ENCODE measurements at places on chromosomes 5 and 9.

DNA sequence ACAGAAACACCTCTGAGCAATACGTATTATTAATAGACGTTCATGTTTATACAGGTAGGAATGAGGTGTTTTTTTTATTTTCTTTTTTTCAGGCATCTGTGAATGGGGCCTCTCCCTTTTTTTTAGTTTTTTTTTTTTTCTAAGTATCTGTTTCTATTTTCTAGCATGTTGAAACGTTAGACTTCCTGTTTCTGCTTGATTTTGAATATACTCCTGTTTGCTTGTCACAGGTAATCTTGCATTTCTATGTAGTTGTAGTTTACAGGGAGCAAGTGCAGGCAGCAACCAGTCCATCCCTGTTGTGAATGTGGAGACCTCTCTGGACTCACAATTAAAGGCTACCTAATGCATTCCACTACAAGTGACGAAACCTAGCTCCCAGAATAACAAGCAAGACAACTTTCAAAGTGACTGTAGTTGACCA, 22.8 kb upstream of the TNFAIP8 start:
- no peak for DNase-seq

- DNase-seq, result no peak
Measured at GRCh38 chr9:37311938-37312708, 110.4 kb upstream of the GRHPR start.

GRCh38 chr5:32565145-32565544, 20.2 kb upstream of the SUB1 start:
- DNase-seq, result no peak

GRCh38 chr5:33929925-33930690, 6.1 kb upstream of the RXFP3 start:
- DNase-seq, result no peak

DNA sequence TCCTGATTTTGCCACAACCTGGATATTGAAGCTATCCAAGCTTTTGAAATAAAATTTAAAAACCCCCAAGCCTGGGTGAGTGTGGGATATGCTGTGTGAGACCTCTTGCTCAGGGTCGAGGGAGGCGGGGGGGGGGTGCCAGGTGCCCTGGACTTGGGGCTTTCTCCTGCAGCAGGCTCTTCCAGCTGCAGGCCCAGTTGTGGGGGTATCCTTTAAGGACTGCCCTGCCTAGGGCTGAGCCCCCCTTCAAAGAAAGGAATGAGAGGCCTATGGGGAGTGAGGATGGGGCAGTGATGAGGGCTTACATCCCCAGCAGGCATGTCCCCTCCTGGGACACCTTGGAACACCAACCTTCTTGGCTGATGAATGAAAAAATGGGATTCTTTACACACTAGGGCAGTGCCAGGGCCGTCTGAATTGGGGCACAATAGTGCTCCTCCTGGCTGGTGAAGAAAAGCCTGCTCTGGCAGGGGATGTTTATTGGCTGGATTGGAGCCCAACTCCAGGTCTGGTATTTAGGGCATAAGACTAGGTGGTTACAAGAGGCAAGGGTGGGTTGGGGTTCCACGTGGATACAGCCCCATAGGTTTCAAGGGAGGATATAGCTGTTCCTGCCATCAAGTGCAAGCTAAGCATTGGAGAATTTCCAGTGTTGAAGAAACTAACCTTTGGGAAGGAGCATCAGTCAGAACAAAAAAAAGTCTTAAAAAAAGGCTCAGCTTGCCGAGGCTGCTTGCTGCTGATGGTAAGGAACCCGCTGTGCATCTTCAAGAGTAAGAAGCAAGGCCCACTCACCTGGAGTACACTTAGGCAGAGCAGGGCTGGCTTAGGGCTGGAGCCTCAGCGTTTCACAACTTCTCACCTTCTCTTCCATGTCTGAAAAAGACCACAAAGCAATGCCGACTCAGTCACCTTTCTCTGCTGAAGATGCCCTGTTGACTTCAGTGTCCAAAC, 7.0 kb downstream of the HNRNPAB start:
- no peak for DNase-seq

DNA sequence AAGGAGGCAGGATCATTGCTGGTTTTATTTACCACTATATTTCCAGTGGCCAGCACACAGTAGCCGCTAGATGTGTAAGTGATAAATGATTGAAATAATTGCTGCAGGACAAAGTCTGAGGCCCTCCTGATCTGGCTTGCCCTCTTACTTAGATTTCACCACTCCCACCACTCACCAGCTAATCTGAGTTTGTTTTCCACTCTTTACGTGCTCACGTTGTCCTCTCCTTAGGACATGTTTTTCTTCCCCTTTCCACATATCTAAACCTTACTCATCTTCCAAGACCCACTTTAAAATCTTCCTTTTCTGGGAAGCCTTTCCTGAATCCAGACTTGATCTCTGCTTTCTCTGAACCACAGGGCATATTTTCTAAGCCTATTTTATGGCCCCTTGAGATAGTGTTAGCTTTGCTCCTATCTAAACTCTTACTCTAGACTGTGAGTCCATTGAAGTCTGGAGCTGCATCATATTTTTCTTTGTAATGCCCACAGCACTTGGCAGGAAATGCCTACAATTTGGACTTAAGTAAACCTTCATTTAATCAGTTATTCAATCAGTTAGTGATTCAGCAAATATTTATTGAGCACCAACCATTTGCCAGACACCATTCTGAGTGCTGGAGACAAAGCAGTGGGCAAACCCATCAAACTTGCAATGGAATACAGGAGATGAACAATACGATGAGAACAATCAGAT, 2.4 kb downstream of the TLR4 start:
- no peak for DNase-seq

- peak; percentile 90 for DNase-seq
Measured at GRCh38 chr9:129863059-129863690, 27.9 kb downstream of the USP20 start.

DNA sequence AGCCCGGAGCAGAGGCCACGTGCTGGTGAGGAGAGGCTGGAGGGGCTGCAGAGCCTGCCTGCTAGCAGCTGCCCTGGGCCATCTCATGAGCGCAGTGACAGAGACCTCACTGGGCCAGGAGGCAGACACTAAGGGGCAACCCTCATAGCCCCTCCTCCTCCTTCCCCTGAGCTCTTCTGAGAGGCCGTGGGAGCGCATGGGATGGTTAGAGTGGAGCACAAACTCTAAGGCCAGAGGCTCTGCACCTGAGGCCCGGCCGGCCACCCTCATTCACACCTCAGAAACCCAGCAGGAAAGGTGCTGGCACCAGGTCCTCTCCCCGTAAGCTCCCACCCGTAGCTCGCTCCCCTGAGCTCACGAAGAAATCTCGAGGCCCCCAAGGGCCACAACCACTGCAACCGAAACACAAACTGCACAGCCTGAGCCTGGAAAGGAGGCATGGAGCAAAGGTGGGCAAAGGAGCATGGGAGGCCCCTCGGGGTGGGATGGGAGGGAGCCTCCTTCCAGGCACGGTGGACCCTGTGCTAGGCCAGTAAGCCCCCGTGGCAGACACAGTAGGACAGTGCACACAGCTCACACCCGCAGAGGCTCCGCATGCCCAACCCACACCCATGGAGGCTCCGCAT, 17.7 kb downstream of the CAMSAP1 start:
- DNase-seq, result no peak

GRCh38 chr5:52497133-52497693, 290.5 kb upstream of the ITGA1 start:
- DNase-seq, result no peak

- no peak for DNase-seq
Measured at GRCh38 chr5:125408448-125409233, 662.2 kb upstream of the ZNF608 start.

DNA sequence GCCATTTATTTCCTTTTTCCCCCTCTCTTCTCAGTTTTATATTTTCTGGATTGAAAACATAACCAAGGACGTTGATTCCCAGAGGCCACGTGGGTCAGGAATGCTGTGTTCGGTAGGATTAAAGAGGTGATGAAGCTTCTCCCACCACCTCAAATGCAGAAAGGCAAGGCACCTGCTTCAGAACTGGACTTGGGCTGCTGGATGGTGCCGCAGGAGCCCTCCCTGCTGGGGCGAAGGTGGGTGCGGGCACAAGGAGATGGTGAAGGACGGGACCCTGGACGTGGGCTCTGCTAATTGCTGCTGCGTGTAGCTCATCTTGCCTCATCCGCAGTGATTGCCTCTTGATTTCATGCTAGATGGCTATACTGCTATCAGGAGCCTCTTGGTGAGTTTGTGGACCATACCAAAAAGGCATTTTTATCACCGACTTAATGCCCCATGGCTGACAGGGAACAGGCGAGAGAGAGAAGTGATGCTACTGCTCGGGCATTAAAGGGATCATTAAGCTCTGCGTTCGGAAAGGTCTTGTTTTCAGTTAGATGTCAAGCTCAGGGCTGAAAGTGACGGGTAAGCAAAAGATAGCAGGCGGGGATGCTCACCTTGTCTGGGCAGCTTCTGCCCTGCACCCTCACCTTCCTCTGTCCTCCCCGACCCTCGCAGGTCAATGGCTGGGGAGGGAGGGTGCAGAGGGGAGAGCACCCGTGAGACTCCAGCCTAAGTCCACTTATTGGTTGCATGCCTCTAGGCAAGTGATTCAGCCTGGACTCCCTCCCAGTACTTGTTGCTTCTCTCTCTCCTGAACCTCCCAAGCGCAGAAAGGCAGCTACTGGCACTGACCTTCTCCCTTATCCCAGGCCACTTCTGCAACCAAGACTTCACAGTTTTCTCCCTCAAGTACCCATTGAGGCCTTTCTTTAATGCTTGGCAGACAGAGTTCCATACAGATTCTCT, 71.6 kb upstream of the FSTL4 start:
- DNase-seq, result no peak

GRCh38 chr9:126666155-126666803, 52.6 kb downstream of the LMX1B start:
- no peak for DNase-seq

GRCh38 chr5:122431298-122431697, 119.3 kb downstream of the SNCAIP start:
- no peak for DNase-seq

DNA sequence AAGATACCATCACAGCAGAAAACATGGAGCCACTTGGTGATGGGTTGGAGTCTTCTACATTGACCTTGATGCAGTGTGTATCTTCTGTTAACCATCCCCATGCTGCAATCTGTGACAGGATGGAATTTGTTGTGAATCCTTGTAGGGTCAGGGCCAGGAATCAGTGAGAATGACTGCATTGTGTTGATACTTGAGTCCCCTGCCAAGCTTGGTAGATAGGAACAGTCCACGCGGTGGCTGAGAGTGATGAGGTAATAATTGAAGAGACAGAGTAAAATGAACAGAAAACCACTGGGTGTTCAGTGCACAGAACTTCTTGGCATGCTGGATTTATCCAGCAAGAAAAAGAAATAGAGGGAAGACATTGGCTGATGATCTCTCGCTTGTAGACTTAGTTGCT, 217.5 kb downstream of the MAN2A1 start:
- DNase-seq, result no peak

DNA sequence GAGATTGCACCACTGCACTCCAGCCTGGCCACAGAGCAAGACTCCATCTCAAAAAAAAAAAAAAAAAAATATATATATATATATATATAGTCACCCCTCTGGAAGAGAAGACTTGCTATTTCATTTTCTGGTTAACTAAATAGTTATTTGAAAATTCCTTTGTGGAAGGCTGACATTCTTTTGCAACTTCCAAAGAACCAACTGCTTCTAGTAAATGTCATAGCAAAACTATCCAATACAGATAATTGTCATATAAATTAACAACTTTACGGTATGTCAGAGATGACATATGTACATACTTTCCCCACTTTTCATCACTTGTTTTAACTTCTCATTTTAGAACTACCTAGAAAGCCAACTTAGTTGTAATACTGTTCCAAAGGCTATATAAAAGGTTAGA, 50.9 kb downstream of the PRUNE2 start:
- no peak for DNase-seq

DNA sequence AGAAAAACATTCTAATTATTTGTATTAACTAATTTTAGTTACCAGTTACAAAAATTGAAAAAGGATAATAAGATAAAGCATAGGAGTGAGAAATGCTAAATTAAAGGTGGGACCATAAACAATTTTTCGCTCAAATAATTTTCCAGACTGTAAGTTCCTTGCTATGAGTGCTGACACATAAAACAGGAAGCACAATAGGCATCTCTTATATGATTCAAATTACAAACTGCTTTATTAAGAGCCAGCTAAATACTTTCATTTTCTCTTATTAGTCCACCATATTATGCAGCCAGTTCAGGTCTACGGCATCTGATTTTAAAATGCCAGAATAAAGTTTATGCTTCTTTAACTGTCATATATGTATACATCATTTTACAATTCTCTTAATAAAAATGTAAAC, 4.4 kb downstream of the RC3H2 start:
- no peak for DNase-seq

DNA sequence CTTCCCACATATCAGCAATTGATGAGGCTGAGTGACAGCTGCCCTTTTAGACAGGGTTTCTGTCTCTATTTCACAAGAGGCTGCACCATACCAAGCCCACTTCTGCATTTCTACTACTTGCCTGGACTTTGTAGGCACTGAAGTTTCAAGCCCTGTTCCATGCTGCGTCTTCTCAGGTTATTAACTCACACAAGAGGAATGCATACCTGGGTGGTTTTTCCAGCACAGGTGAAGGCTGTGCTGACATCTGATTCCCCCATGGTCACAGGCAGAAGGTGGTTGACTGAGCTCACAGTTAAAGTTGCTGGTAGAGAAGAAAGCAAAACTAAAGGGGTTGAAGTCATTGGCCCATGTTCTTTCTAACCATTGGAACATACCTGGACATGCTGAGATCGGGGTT, 86.6 kb downstream of the MAMDC2 start:
- DNase-seq, result no peak

- DNase-seq, result no peak
Measured at GRCh38 chr9:16608906-16609305, 261.6 kb downstream of the BNC2 start.

DNA sequence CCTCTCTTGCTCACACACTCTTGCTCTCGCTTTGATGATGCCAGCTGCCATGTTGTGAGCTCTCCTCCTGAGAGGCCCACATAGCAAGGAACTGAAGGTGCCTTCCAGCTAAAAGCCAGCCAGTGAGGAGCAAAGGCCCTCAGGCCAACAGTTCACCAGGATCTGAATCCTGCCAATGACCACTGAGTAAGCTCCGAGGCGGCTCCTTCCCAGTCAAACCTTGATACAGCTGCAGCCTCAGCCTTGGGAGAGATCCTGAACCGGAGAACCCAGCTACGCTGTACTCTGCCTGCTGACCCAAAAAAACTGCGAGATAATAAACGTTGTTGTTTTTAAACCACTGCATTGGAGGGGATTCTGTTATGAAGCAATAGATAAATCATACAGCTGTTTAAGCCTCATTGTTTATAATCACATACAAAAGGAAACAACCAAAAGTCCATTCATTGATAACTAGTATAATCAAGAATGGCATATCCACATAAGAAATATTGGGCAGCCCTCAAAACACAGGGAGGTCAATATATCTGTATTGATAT, 49.0 kb upstream of the IFNK start:
- DNase-seq, result no peak

DNA sequence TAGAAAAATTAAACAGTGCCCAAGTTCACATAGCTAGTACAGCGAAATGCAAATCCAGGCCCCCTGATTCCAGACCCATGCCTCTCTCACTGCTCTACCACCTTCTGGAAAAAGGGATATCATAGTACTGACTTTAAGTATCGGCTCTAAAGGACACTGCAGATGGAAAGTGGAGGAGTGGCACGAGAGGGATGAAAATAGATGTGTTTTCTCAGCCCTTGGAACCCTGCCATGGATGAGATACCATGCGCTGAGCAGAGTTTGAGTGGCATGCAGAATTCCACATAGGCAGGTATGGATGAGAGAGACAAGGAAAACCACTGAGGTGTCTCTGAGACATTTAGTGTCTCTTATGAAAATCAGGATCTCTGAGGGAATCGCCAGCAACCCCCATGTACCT, 18.8 kb downstream of the CKMT2 start:
- no peak for DNase-seq

Data from KG1 (cell line).